Stimulated activated CD8-positive, alpha-beta memory T cell treated with anti-CD3 and anti-CD28 coated beads, Interleukin-15, amount 100 ng/mL, for 48 hours (primary cell): ENCODE measurements at places on chromosomes 16 and 17.

DNA sequence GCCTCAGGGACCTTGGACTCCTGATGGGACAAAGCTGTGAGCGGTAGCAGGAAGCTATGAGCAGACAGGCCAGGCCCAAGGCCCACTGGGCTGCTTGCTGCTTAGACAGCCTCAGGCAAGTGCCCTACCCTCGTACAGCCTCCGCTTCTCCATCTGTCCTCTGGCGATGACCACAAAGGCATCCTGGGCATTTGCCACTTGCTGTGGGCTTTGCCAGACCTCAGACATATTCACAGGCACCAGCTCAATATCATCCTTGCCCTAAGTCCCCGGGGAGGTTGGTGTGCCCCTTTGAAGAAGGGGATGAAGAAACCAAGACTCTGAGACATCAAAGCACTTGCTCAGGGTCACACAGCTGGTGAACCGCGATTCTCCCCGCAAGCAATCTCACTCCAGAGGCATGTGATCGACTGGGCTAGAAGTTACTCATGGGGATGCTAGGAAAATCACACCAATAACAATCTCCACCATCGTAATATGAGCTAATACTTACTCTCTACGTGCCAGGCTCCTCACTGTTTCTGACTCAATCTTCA lies 21.7 kb downstream of the PPL start:
- DNase-seq: no peak

GRCh38 chr17:37781451-37781850 lies 36.6 kb upstream of the HNF1B start:
- DNase-seq: no peak

- DNase-seq: peak; percentile 33
These were observed 27.9 kb upstream of the C16orf95 start for GRCh38 chr16:87344931-87345631.

DNA sequence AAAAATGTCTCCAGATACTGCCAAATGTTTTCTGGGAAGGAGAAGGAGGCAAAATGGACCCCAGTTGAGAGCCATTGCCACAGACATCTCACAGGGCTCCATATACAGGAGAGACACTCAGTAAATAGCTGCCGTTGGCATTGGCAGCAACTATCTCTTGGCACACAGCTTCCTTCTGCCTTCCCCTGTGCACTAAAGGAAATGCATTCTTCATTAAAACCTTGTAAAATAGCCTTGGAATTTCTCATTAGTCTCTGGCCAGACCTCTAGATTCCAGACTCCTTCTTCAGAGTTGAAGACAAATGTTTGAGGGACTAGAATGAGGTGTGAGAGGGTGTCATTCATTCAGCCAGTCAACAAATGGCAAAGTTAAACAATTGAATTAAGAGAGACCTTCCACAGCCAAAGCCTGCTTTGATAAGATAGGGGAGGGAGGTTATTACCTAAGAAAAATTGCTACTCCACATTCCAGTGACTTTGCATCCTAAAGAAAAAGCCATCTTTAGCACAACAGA lies 223.9 kb upstream of the HS3ST3A1 start:
- DNase-seq: no peak

DNA sequence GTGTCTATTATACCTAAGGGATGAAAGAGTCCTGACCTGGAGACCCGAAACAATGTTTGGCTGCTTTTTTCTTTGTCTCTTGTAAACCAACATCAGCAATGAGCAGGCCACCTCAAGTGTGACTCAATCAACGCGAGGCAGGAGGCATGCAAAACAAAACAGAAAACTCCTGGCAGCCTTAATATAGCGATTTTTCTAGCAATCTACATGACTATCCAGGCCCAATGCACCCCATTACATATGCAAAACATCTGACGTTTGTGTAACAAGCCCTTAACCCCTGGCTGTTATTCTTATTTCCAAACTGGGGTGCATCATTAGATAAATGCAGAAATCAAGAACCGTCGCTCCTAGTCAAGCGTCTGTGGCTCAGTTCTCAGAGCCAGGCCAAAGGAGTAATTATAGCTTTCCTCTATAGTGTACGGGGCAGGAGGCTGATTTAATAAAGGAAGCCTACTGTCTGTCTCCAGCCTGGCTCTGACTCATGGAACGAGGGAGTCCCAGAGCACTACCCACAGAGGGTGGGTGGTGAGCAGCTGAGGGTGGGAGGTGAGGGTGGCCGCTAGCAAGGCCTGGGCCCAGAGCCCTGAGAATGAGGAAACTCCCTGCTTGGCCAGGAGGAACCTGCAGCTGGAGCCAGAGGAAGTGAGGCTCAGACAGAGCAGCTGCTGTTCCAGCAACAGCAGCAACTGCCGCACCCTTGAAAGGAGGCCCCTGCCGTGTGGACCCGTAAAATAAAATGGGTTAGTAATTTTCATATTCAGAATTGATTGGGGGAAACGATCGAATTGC lies 43.9 kb downstream of the CHD9 start:
- peak; percentile 20 for DNase-seq

- DNase-seq: no peak
These were observed at the start of gene USP22 for GRCh38 chr17:21042458-21043295. TSS of gene USP22 (minus strand) at chr17:21043011. CDS start at chr17:21042835, 176 bp downstream.

- DNase-seq: peak; percentile 35
These were observed 12.9 kb downstream of the ZNRF1 start for GRCh38 chr16:75011634-75012307.

DNA sequence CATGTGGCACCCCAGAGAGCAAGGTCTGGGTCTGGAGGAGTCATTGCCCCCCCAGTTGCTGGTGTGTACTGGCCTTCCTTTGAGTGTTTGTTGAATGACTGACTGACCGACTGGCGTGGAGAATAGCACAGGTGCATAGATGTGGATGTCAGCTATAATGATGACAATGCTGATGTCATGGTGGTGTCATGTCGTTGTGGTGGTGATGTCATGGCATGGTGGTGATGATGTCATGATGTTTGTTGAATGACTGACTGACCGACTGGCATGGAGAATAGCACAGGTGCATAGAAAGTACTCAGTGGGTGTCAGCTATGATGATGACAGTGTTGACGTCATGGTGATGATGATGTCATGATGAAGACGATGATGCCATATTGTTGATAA lies 22.1 kb downstream of the TMEM114 start:
- DNase-seq: no peak

GRCh38 chr17:1434150-1434549 lies 21.9 kb downstream of the CRK start:
- DNase-seq: no peak

- DNase-seq: no peak
These were observed 730.7 kb downstream of the CDH11 start for GRCh38 chr16:64391063-64391600.

DNA sequence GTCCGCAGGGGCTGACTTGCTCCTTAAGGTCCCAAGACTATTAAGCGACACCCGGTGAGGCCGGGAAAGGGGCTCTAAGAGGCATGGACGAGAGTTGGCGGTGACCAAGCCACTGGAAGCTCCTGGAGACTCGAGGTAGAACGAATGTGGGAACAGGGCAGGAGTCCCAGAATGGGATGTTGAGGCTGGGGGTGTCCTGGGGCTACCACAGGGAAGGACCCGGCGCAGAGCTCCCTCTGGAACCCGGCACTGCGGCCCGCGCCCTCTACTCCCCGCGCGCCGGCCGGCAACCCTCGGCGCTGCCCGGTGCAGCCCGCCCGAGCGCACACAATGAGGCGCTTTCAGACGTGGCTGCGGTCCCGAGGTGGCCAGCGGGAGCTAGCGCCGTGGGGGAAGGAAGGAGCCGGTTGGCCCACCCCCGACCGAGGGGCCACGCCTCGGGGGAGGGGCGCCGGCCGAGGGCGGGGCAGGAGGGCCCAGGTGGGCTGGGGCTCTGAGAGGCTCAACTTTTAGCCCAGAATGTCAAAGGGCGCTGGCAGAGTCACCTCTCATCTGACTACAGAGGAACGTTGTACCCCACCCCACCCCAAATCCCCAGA lies at the start of gene CHST6:
Gene CHST6, minus strand, starts transcription at position 366 of the 599 bp plus-strand sequence. CDS start 15,613 bp downstream, outside the sequence.
- peak; percentile 15 for DNase-seq

DNA sequence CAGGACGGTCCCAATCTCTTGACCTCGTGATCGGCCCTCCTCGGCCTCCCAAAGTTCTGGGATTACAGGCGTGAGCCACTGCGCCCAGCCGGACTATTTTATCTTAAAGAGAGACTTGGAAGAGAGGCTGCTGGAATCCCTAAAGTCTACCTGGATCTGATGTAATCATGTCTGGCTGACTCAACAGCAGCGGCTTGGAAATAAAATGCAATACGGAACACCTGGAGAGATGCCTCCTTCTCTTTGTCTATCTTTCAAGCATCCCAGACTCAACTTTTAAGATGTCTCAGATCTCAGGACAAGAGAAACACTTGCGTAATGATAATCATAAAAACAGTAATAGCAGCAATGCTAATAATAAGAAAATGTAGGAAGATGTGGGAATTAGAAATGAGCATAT lies 95.6 kb downstream of the CDH8 start:
- DNase-seq: no peak
